ENCODE measurements at places on chromosomes 7 and 10.

DNA sequence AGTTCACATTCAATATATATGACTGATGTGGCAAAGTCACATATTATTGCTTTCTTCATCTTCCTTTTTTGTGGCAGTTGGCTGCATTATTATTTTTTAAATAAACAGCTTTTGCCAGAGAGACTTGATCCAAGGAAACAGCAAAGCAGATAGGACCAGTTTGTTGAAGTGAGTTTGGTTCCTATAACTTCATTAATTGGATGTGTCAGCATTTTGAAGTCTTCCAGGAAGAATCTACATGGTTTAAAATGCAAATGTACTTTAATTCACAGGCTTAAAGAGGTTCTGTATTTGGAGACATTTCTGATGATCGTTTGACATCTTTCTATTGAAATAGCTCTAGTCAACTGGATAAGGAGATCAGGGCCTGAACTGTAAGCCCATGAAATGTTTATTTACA lies 13.2 kb downstream of the UBE2D1 start:
- no peak for DNase-seq

DNA sequence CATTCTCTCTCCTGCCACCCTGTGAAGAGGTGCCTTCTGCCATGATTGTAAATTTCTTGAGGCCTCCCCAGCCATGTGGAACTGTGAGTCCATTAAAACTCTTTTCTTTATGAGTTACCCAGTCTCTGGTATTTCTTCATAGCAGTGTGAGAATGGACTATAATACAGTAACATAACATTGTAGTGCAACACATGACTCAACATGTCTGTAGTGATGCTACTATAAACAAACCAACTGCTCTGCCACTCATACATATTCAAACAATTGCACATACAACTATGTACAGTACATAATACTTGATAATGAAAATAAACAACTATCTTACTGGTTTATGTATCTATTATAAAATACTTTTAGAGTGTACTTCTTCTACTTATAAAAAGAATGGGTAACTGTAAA lies 7.1 kb downstream of the ATOH7 start:
- DNase-seq, result no peak

GRCh38 chr7:98933321-98933720 lies 55.0 kb downstream of the TRRAP start:
- DNase-seq, result no peak

GRCh38 chr10:58781873-58782488 lies 269.3 kb downstream of the BICC1 start:
- DNase-seq, result peak; percentile 49

GRCh38 chr7:158530800-158531609 lies 56.6 kb downstream of the PTPRN2 start:
- DNase-seq, result no peak

Measured in NCI-H446 (cell line).